ENCODE measurements at places on chromosomes 2 and 18. TPM values are rescaled to one million over a fixed set of nuclear protein-coding genes. Genes with fewer than 3 reads are reported as not detected.

NETO1 gene
- total RNA-seq, result not detected

TUBA3E gene
- total RNA-seq, result not detected

AQP12B gene
- total RNA-seq, result 9.6 TPM

LRATD1 gene
- total RNA-seq, result 200 TPM

TMEM185B gene
- 16.5 TPM for total RNA-seq

EML6 gene
- total RNA-seq, result 2.1 TPM

TMEM17 gene
- 0.74 TPM for total RNA-seq

RUFY4 gene
- total RNA-seq, result not detected

C1QL2 gene
- not detected for total RNA-seq

SPDYA gene
- 1.1 TPM for total RNA-seq

EPB41L3 gene
- total RNA-seq, result 78.0 TPM

EVX2 gene
- total RNA-seq, result not detected

Data from colonic mucosa (tissue), 4 donors.